ENCODE measurements at places on chromosomes 11 and 22. TPM values are rescaled to one million over a fixed set of nuclear protein-coding genes. Genes with fewer than 3 reads are reported as not detected.

- peak overlapping the region; percentile 58 for H3K4me3 ChIP-seq
- no peaks in the 10 kb centered on the region for H3K4me1 ChIP-seq
- H3K36me3 ChIP-seq = no peaks in the 10 kb centered on the region
- no peaks in the 10 kb centered on the region for H3K27me3 ChIP-seq
- H3K27ac ChIP-seq = no peak overlapping the region
Observed at GRCh38 chr11:8384199-8384821, 120.6 kb upstream of the LMO1 start.

GRCh38 chr22:38731703-38732161, 24.1 kb downstream of the SUN2 start:
- no peak for DNase-seq
- no peaks in the 10 kb centered on the region for H3K4me1 ChIP-seq
- no peak overlapping the region for H3K4me3 ChIP-seq
- no peaks in the 10 kb centered on the region for H3K27me3 ChIP-seq
- H3K36me3 ChIP-seq = peaks cover 41% of the 10 kb centered on the region

GRCh38 chr22:33909075-33909458, 11.2 kb downstream of the LARGE1 start:
- no peaks in the 10 kb centered on the region for H3K36me3 ChIP-seq
- H3K4me3 ChIP-seq = no peak overlapping the region
- no peaks in the 10 kb centered on the region for H3K27me3 ChIP-seq
- H3K4me1 ChIP-seq = no peaks in the 10 kb centered on the region
- H3K27ac ChIP-seq = no peak overlapping the region

ENTHD1 gene
- not detected for total RNA-seq

SLC22A12 gene
- total RNA-seq = 5.3 TPM

GRCh38 chr11:102415304-102415916, 37.2 kb downstream of the TMEM123 start:
- no peak overlapping the region for H3K4me3 ChIP-seq
- no peak overlapping the region for H3K27ac ChIP-seq
- no peaks in the 10 kb centered on the region for H3K36me3 ChIP-seq
- DNase-seq = no peak
- H3K27me3 ChIP-seq = no peaks in the 10 kb centered on the region
- no peaks in the 10 kb centered on the region for H3K4me1 ChIP-seq

DNA sequence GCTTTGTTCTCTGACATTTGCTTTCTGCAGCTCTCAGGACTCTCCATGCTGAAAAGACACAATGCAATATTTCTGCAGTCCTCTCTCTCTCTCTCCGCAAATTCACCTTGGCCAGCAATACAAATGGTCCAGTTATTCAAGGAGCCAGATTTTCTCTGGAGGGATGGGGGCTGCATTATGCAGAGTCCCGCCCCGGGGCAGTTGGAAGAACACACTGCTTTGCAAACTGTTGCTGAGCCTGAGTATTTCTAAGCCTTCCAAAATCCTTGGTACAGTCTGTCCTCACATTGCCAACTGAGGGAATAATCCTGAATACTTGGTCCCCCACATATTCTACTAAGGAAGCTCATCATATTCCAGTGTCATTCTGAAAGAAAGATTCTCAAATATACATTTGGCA, 94.3 kb upstream of the ZC3H12C start:
- no peaks in the 10 kb centered on the region for H3K4me1 ChIP-seq
- no peak overlapping the region for H3K4me3 ChIP-seq
- H3K27me3 ChIP-seq = no peaks in the 10 kb centered on the region
- no peaks in the 10 kb centered on the region for H3K36me3 ChIP-seq
- no peak overlapping the region for H3K27ac ChIP-seq

- no peaks in the 10 kb centered on the region for H3K36me3 ChIP-seq
- DNase-seq = no peak
- no peaks in the 10 kb centered on the region for H3K27me3 ChIP-seq
- H3K4me3 ChIP-seq = no peak overlapping the region
- no peaks in the 10 kb centered on the region for H3K4me1 ChIP-seq
Observed at GRCh38 chr11:97355230-97355629, 965.4 kb downstream of the JRKL start.

SLC25A17 gene
- 15.3 TPM for total RNA-seq

DNA sequence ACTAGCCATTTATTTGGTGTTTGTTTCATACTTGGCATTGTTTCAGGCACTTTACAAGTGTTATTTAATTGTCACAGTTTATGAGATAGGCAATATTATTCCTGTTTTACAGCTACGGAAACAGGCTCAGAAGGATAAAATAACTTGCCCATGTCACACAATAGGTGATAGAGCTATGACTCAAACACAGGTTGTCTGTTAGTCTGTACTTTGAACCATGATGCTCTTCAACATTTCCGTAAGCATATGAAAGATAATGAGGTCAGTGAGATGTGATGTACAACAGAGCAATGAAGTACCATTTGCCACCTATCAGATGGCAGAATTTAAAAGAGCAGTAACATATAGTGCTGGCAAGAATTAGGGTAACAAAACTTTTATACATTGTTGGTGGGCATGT, 15.3 kb downstream of the TUG1 start:
- H3K4me1 ChIP-seq = no peaks in the 10 kb centered on the region
- no peak overlapping the region for H3K4me3 ChIP-seq
- DNase-seq = no peak
- H3K27ac ChIP-seq = no peak overlapping the region
- no peaks in the 10 kb centered on the region for H3K27me3 ChIP-seq

- no peak overlapping the region for H3K27ac ChIP-seq
- DNase-seq = no peak
- H3K4me3 ChIP-seq = no peak overlapping the region
- no peaks in the 10 kb centered on the region for H3K36me3 ChIP-seq
- H3K27me3 ChIP-seq = no peaks in the 10 kb centered on the region
Observed at GRCh38 chr11:132523929-132524328, 1008.4 kb downstream of the OPCML start.

DNA sequence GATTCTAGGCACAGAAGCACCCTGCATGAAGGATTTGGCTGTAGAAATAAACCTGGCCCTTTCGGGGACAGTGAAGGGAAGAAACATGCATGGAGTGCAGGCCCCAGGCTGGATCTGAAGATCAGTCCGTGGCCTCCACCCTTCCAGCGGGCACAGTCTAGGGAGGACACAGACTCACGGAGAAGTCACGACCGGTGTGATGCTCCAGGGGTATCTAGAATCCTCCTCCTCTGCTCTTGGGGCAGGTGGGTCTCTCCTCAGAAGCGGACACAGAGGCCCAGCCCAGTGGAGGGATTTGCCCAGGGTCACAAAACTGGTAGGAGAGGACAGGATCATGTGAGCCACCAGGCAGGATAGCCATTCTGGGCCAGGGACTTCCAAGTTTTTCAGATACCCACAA, 22.4 kb downstream of the SLCO2B1 start:
- H3K27me3 ChIP-seq = no peaks in the 10 kb centered on the region
- peaks cover 11% of the 10 kb centered on the region for H3K4me1 ChIP-seq
- H3K27ac ChIP-seq = no peak overlapping the region
- no peak for DNase-seq
- no peak overlapping the region for H3K4me3 ChIP-seq

GRCh38 chr11:68954836-68955606, 25.8 kb downstream of the MRGPRD start:
- H3K36me3 ChIP-seq = no peaks in the 10 kb centered on the region
- H3K27me3 ChIP-seq = no peaks in the 10 kb centered on the region
- no peaks in the 10 kb centered on the region for H3K4me1 ChIP-seq
- DNase-seq = peak; percentile 62
- H3K4me3 ChIP-seq = no peak overlapping the region

- H3K36me3 ChIP-seq = peaks cover 8% of the 10 kb centered on the region
- no peak for DNase-seq
- H3K27ac ChIP-seq = no peak overlapping the region
Observed at GRCh38 chr22:24310969-24311368, 40.3 kb downstream of the SPECC1L start.

DNA sequence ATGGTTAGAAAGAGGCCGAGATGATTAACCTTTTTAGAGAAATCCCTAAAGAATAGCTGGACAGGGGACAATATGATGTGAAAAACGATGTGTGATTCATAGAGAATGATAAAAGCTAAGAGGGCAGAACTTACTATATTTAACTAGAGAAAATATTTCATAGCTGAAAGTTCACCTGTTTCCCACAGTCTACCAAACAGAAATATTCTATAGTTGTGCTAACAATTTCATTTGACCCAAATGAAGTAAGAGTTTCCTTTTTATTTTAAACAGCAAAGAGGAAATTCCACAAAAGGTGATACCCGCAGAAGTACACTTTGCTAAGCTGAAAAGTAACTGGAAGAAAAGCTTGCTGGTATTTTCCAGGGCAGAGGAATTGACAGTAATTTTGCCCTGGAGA, 26.7 kb downstream of the ALKBH8 start:
- H3K27me3 ChIP-seq = no peaks in the 10 kb centered on the region
- H3K36me3 ChIP-seq = no peaks in the 10 kb centered on the region
- no peak overlapping the region for H3K4me3 ChIP-seq
- no peak overlapping the region for H3K27ac ChIP-seq
- H3K4me1 ChIP-seq = no peaks in the 10 kb centered on the region

DNA sequence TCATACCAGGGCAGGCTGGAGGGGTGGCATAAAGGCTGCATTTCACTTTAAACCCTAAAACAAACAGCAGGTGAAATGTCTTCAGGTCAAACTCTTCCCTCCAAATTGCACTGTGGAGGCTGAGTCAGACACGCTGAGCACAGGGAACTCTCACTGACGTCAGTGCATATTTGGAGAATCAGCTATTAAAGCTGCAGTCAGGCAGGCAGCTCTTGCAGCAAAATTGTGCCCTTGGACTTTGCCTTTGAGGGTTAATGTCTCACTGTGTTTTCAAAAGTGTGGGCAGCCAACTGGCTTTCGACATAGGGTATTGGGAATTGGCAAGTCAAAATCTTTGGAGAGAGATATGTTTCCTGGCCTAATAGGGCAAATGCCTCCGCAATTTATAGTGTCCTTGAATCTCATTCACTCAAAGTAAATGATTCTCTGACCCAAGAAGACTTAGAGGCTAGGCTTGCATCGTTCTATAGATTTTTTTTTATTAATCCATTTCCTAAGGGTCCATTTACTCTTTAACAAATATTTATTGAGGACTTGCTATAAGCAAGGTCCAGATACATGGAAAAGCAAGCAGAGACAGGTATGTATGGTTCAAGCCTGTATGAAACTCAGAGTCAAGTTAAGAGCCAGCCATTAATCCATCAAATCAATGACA, 27.7 kb upstream of the SMCO4 start:
- H3K27me3 ChIP-seq = no peaks in the 10 kb centered on the region
- H3K36me3 ChIP-seq = no peaks in the 10 kb centered on the region
- H3K4me3 ChIP-seq = no peak overlapping the region
- peak; percentile 66 for DNase-seq
- peaks cover 7% of the 10 kb centered on the region for H3K4me1 ChIP-seq

BACE1-AS gene
- 8.9 TPM for total RNA-seq

P2RY6 gene
- 17.9 TPM for total RNA-seq

- H3K27ac ChIP-seq = no peak overlapping the region
- no peak overlapping the region for H3K4me3 ChIP-seq
- no peaks in the 10 kb centered on the region for H3K4me1 ChIP-seq
- DNase-seq = peak; percentile 47
- no peaks in the 10 kb centered on the region for H3K27me3 ChIP-seq
- H3K36me3 ChIP-seq = no peaks in the 10 kb centered on the region
Observed at GRCh38 chr11:17921659-17922415, 91.0 kb downstream of the SERGEF start.

CRYBB3 gene
- not detected for total RNA-seq

DNA sequence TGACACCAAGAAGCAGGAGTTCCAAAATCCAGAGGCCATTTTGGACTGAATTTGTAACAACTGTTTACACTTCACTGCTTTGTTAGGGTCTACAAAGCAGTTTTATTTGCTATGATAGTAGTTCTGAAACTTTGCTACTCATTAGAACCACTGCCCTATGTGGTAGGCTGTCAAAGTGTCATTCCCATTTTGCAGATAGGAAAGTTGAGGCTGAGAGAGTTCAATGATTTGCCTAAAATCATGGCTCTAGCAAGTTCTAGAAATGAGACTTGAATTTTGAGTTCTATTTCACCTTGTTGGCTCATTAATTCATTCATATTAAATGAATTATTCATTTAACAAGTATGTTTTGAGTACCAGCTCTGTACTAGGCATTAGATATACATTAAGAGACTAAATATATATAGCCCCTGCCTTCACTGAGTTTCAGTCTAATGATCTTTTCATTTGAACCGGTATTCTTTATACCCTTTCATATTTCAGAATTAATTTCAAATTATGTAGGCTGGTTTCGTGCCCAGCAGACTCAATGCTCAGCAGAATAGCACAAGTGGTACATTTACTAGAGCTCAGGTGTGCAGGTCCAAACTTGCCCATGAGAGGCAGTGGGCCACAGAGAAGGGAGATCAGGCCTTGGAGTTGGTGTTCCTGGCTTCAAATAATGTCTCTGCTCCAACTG, 93.5 kb downstream of the ME3 start:
- peak overlapping the region; percentile 66 for H3K27ac ChIP-seq
- H3K4me1 ChIP-seq = peaks cover 11% of the 10 kb centered on the region
- no peaks in the 10 kb centered on the region for H3K36me3 ChIP-seq

TTC36 gene
- total RNA-seq = 1.1 TPM

GRCh38 chr22:21761086-21761485, 25.5 kb upstream of the YPEL1 start:
- no peaks in the 10 kb centered on the region for H3K4me1 ChIP-seq
- no peaks in the 10 kb centered on the region for H3K27me3 ChIP-seq
- peaks cover 33% of the 10 kb centered on the region for H3K36me3 ChIP-seq
- H3K4me3 ChIP-seq = no peak overlapping the region

DNA sequence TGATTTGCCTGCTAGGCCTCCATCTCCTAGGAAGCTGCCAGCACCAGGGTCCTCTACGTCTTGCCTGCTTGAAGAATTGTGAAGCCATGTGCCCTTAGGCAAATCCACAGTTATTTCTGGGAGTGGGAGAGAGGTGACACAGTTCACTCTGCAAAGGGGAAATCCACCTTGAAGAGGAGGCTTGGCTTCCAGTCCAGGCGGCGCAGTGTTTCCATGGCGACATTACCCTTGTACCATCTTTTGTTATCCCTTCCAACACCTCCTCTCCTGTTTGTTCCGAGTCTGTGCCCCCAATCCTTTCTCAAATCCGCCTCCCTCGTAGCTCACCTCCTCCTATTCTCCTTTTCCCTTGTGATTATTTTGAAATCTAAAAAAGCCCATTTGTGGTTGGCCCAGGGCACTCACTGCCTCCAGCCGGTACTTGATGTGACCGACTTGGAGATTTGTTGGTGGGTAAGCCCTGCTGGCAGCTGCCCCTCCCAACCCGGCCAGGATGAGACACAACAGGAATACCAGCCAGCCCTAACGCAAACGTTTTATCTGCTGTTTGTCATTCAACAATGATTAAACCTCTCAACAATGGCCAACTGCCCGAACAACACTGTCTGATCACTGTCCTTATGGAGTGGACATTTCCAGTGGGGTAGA, 18.4 kb downstream of the SYT13 start:
- DNase-seq = no peak
- no peaks in the 10 kb centered on the region for H3K4me1 ChIP-seq
- no peak overlapping the region for H3K27ac ChIP-seq
- H3K27me3 ChIP-seq = no peaks in the 10 kb centered on the region
- H3K4me3 ChIP-seq = no peak overlapping the region

GRCh38 chr11:25758145-25758661, 573.7 kb upstream of the ANO3 start:
- H3K27ac ChIP-seq = no peak overlapping the region
- H3K4me3 ChIP-seq = no peak overlapping the region
- DNase-seq = no peak
